ENCODE measurements at places on chromosomes 16 and 17.

DNA sequence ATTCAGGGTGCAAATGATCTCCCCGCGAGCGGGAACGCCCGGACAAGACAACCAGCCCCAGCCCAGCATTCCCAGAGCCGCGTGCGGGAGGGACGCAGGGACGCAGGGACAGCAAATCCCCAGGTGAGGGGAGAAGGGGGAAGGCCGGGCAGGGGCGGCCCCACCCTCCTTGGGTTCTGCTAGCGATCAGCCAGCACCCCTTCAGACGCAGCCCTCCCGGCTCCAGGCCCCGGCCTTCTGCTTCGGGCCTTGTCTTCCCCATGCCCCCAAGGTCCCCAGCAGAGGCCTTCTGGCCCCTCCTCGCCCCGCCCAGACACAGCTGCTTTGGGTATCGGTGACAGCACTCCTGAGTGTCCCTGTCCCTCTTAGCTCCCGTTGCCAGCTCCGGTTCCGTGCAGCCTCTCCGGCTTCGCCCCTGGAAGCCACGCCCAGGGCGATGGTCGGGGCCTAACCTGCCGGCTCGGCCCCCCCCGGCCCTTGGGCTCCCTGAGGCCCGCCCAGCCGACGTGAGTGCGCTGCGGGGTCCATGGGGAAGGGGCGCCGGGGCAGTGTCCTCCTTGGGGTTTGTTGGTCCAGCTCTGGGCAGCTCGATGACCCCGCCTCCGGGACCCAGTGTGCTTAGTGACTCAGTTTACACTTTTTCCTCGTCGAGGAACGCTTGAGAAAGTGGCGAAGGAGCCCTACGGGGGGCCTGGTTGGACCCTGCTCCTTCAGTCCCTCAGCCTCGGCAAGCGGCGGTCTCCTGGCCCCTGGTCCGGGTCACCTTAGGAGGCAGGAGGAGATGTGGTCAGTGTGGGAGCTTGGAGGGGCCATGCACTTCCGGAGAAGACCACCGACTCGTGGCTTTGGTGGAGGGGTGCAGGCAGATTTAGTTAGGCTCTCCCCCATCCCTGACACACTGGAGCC lies 50.5 kb upstream of the AMZ2 start:
- DNase-seq: no peak

DNA sequence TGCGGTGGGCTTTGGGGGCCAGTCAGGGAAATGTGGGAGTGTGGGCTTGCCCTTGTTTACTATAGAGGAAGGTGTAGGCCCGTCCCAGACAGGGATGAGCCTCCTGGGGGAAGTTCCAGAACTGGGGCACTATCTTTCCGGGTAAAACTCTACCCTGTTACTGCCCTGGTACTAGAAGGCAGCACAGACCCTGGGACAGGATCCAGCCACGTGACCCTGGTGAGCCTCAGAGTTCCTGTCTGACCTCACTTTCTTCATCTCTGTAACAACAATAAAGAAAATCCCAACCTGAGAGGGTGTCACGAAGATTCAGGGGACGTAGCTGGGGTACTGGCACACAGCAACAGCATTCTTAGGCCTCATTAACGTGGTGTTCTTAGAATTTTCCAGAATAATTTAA lies 239.6 kb upstream of the FOXF1 start:
- DNase-seq: no peak

DNA sequence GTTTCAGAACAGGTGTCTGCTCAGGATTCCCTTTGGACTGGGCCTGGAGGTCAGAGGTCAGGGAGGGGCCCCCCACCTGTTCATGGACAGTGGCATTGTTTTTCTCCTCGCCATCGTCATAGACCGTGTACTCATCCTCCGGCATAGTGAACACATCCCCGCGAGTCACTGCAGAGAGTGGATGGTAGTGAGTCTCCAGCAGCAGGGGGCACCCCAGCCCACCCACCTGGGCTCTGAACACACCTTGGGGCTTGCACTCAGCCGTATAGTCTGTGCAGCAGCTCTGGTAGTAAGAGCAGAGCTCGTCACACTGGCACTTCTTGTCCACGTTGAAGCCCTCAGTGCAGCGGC lies 448 bp downstream of the VTN start:
- DNase-seq: no peak

DNA sequence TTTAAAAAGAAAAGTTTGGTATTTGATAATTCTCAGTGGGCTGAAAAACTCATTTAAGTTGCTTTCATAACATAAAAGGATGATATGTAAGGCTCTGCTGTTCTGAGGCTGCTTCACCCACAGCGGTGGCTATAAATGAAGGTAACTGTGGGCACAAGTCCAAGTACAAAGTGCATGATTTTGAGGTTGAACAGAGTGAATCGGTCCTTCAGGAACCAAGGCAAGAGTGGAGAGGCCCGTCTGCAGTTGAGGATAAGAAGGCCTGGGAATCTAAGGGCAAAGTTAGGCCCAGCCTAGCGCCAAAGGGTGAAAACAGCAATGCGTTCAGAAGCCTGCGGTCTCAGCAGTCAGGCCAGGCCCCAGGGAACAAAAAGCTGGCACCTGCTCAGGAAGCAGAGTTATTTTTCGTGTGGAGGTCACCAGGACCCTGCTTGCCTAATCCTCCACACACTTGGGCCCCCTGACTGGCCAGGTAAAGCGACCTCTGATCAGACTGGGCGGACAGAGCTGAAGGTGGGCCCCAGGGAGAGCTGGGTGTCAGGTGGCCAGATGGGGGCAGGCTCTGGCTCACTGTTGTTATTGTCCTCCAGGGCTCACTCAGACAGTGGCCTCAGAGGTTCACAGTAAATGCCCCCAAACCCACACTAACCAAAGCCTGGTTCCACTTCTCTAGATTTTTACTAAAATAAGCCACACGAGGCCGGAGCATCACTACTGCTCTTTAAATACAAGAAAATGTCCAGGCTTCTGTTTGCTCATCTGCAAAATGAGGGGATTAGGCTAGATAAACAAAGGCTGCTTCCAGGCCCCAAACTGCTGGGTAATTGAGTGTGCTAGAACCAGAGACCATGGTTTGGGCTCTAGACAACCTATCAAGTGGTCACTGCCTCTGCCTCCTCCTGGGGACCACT lies 46.5 kb downstream of the TEX2 start:
- DNase-seq: peak; percentile 27

DNA sequence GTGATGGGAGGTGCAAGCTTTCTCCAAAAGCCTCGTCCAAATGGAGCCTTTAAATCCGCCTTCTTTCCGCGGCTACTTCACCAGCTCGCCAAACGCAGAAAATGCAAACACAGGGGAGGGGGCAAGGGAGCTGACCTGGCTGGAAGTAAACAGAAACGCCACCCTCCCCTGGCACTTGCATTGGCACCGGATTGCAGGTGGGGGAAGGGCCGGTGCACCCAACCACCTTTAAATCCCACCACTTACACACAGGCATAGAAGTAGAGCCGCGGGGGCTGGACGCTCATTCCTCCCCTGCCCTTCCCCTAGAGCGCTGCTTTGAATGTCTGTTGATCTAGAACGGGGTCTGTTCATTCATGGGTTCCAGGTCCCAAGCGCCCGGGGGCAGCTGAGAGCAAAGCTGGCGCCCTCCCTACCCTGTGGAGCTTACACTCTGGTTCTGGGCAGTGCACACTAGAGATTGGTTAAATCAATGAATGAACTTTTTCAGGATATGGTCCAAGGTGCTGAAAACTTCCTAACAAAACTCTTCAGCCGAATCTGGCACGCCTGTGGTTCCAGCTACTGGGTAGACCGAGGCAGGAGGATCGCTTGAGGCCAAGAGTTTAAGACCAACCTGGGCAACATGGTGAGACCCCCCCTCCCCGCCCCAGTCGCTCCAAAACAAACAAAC lies 920 bp upstream of the ZCCHC14 start:
- no peak for DNase-seq

DNA sequence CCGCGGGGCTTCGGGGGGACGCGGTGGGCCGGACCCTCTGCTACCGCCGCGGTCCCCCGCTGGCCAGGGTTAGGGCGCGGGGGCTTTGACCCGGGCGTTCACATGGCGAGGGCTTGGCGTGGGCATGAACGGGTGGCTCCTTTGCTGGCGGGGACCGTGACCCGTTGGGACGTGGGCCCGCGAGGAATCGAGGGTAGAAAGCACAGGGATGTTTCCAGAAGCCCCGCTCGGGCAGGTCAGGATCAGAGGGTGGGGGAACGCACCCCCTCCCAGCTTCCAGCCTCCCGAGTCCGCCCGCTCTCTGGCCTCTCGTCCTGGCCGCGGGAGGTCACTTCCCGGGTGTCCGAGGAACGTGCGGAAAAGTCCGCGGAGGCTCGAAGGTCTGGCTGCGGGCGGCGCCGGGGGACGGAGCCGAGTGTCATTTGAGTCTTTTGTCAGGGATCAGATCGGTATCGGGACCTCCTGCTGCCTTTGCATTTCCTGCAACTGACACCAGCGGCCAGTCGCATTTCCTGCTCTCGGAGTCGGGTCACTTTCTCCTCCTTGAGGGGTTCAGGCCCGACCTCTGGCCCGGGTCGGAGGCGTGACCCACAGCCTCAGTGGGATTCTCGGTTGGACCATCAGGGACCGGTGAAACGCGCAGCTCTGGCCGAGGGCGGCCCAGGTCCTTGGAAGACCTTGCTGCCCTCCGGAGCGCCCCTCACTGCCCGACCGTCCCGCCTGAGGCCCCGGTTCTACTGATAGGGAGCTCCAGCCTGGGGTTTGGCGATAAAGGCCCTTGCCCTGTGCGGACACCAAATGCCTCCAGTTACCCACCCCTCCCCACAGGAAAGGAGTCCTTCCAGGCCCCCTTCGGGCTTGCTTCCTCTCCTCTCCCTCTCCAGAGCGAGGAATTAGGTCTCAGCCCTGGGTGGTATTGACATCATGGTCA lies 702 bp upstream of the WNT3 start:
- no peak for DNase-seq

DNA sequence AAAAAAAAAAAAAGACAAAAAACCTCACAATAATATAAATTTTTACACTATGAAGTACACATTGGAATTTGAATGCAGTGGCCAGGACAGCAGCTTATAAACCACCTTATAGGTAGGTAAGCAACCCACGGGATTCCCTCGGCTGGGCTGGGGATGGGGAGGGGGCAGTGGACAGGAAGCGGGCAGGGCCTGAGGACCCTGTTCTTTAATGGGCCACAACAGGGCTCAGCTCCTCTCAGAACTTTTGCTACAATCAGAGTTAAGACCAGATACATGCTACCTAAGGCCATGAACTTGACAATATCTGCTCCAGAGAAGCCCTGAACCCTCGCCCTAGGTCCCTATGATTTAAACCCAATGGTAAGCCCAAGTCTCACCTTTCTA lies 25.1 kb downstream of the STAT5A start:
- DNase-seq: no peak

GRCh38 chr16:79988721-79989220 lies 388.2 kb upstream of the MAF start:
- DNase-seq: no peak

DNA sequence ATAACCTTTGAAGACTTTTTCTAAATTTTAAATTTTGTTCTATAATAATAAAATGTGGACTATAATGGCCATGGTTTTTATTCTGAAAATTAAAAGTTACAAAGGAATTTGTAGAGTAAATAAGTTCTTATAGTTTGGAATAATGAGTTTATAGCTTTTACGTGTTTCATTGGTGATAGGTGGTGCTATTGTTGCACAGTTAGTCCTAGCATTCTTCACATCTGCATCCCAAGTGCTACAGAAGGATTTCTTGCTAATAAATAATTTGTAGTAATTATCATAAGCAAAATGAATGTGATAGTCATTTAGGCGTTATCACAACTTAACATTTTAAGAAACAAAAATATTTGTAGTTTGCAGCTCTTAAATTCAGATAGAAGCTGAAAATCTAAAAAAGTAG lies 67.9 kb downstream of the BCAS3 start:
- DNase-seq: no peak

- DNase-seq: no peak
Measured at GRCh38 chr16:50835358-50836060, 93.6 kb downstream of the CYLD start.

DNA sequence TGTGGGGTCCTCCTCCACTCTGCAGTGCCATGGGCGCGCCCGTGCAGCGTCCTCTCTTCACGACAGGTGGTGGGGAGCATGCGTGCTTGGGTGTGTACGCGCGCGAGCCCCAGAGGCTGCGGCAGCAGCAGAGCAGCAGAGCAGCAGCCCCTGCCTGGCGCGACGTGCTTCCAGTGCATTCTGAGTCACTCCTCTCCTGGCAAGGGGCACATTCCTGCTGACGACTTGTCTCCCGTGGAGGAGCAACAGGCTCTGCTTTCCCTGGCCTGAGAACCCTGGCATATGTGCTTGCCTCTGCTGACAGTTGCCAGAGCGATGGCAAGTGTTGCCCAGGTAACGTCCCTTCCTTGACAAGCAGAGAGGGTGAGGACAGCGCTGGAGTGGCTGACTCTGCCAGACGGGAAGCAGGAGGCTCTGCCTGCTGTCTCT lies 133.8 kb upstream of the PLCG2 start:
- DNase-seq: no peak

- peak; percentile 64 for DNase-seq
Measured at GRCh38 chr17:81397314-81398175, 2.3 kb downstream of the BAHCC1 start.

GRCh38 chr17:10120749-10121148 lies 77.7 kb downstream of the GAS7 start:
- DNase-seq: no peak

DNA sequence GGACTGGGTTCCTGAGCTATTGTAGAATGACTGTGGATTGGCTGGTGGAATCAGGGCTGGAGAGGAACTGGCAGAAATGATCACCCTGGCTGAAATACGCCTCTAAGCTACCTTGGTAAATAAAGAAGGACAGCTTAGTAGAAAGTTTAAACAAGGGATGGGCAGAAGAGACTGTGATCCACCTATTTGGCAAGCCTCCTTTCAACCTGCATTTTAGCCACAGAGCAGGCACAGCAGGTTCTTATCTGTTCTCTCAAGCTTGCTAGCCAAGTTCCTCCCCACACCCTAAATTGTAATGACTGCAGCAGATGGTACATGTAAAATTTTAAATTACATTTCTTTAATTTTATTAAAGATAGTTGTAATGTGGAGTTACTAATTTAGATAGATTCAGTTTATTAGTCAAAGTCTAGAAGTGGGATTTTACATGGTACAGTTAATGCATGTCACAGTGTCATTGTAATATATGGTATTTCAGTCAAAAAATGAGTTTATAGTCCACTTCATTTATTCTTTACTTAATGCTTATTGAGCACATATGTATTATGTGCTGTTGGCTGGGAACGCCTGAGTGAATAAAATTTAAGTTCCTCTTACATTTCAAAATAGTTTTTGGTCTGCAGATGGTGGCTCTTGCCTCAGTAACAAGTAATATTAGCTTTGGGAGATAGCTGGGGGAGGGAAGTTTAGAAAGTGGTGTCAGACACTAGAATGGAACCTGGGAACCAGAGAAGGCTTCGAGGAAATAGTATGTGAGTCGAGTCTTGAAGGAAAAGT lies 11.2 kb downstream of the EPN2 start:
- DNase-seq: no peak

All from HAP-1 (cell line).